ENCODE measurements at places on chromosomes 2 and 18.

DNA sequence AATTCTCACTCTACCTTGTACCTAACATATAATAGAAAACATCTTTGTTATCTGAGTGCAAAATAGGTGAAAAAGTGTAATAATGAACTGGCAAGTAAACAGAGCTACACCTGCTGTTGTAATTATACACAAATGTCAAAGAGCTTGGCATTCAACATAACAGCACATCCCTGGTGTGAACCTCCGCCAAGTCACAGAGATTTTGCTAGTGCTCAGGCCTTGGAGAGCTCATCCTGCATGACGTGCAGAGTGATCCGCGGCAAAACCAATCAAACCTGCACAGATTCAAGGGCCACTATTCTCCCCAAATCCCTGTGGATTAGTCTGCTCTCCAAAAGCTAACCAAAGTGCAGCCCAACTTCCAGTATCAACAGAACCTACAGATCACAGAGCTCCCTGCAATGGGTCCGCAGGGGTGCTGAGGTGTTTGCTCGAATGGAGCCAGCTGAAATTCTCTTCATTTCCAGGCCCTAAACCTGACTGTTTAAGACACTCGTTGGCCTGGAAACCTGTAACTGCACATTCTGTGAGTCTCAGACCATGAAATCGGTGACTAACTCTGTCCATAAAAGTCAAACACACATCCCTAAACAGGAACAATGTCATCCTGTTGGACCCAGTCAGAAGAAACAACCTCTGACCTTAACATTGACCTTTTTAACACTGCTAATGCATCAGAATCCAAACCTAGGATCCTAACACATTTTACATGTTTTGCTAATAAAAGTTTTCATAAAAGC is 111.8 kb downstream of the EPB41L3 start:
- DNase-seq = no peak

DNA sequence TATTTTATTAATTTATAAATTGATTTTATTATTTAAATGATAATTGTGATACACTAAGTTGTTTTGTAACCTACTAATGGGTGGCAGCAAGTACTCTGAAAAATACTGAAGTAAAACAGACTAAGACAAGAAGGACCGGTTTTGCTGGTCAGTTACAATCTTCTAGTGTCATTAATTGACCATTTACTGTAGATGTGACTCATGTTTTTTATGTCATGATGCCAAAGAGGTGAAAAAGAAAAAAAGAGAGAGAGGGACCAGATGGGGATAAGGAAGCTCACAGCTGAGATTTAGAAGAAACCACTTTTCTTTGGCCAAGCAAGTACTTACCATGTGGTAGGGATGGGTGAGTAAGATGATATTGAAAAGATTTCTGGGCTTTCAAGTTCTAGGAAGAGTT is 955.8 kb upstream of the LRRTM1 start:
- DNase-seq = no peak

DNA sequence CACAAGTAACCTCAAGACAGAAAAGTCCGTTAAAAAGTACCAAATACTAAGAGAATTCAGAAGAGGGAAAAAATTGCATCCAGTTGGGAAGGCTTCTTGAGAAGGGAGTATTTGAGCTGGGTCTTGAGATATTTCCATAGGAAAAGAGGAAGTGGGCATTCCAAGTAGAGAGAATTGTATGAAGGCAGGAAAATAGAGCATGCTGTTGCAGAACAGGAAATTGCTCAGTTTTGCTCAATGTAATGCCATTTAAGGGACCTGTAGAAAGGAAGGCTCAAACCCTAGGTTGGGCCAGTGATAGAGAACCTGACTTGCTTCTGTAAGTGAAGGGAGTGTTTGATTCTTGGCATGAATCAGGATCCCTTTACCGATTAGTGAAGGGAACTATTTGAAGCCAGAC is 1.0 kb upstream of the ZC3H8 start:
- no peak for DNase-seq

- DNase-seq = no peak
Observed at GRCh38 chr2:99672766-99673350, 183.0 kb upstream of the REV1 start.

DNA sequence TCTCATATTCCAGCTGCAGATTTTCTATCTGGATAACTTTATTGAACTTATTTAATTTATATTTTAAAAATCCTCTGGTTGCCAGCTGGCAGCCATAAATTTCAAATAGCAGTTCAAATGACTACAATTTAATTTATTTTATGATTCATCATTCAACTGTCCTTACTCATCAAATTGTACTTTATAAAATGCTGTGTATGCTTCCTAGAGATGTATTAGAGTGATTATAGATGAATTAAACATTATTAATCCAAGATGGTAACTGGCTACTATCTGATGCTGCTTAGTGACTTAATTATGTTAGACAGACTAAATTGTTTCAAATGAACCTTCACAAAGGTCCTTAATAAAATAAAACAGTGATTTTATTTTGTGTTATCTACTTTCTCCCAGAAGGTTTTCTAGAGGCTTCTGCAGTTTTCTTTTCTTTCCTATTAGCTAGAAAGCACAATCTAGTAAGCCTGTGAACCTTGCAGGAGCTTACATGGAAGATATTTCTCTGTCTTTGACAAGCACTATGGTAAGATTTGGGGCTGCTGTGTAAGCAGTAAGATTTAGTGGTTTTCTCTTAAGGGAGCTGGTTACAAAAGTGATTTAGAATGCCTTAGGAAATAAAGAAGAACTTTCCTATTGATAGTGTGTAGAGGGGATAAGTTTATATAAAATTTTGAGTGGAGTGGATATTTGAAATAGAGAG is 322.3 kb downstream of the FSIP2 start:
- no peak for DNase-seq

DNA sequence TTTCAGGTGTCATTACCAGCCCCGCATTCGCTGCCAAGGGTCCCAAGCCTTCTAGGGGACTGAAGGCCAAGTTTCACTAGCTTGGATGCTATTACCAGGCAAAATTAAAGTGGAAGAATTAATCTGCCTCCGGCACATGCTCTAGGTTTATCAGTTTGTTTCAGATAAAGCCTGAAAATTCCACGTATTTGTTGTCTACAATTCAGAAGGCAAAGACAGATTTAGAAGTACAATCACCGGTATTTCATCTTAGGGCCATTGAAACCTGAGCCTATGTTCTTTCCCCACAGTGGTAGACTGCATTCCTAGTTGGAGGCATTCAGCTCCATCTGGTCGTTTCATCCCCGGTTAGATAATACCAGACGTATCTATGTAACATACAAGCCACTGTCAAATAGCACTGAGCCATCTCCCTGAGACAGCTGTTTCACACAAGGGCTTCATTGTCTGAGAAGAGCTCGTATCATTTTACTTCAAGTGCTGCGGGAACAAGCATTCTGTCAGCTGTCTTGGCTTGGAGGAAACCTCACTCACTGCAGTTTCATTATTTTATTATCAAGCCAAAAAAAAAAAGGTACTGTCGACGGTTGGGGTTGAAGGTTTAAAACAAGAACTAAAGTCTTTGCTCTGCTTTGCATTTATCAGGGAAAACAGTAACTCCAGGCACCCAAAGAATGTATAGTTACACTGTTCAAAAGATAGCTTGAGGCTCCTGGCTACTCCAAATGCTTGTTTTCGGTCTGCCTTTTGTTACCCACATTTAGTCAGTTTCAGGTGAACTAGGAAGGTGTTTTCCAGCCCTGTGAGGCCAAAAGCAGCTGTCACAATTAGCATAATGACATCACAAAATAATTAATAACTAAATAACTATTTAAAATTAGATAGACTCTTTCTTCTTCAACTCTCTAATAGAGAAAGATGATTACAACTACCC is 76.7 kb downstream of the TGIF1 start:
- no peak for DNase-seq

Measured in dermis microvascular lymphatic vessel endothelial cell (primary cell).